Stimulated activated CD8-positive, alpha-beta memory T cell treated with anti-CD3 and anti-CD28 coated beads, Interleukin-12 subunit alpha, Interleukin-12 subunit beta, amount 100 ng/mL, for 1 hour (primary cell): ENCODE measurements at places on chromosomes 12 and 14.

DNA sequence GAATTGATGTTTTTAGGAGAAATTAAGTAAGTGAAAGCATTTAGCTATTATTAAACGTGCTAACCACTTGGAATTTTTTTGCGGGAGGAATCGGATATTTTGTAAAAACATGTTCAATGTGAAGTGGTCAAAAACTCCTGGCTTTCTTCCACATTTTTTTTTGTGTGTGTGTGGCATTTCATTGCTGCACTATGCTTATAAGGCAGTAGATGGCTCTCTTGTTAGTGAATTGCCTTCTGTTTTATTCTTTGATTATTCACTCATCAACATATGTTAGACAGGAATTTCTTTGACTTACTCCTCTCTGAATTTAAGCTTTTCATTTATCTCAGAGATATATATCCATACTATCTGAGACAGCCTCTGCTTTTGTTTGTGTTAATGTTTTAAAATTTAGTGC lies 71.3 kb downstream of the DERA start:
- DNase-seq = no peak

DNA sequence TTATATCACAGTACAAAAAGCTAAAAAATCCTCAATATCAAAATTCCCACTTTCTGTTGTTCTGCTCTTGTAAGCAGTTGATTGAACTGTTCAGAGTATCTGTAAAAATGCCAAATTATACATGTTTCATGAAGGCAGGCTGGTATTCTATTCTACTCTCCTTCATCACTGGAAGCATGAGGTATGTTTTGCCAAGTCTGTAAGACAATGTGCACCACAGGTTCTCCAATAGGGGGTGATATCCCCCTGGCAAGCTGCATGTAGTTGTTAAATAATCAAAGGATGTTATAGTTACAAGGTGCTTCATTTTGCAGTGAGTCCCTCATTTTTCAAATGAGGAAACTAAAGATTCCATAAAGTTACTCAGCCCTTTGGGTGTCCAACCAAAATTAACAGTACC lies 15.1 kb upstream of the NEK9 start:
- DNase-seq = no peak

DNA sequence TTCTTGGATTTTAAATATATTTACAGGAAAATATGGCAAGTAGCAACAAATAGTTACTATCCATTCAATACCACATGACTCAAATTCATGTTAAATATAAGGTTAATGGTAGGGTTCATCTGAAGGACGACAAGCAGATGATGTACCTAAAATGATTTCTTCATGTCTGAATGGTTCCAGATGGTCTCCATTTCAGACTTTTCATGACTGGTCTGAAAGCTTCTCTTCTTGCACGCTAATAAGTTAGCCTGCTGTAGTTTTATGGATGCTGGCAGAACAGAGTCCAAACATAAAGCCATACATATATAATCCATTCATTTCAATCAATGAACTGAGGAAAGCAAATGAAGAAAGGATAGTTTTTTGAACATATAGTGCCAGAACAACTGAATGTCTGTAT lies 257.0 kb upstream of the MGAT4C start:
- no peak for DNase-seq

GRCh38 chr14:87076146-87076545 lies 916.8 kb downstream of the GALC start:
- no peak for DNase-seq

DNA sequence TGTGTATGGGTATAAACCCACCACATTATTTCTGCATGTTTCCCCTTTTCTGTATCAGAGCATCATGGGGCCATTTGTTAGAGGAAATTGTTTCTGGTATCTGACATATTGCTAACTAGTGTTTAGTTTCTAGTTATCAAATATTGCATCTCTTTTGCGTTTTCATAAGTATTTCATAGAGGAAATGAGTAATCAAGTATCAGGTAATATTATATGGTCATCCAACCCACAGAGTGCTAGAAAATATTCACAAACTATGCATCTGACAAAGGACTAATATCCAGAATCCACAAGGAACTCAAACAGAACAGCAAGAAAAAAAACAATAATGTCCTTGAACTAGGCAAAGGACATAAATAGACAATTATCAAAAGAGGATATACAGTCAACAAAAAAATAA lies 258.9 kb upstream of the LRIG3 start:
- no peak for DNase-seq

DNA sequence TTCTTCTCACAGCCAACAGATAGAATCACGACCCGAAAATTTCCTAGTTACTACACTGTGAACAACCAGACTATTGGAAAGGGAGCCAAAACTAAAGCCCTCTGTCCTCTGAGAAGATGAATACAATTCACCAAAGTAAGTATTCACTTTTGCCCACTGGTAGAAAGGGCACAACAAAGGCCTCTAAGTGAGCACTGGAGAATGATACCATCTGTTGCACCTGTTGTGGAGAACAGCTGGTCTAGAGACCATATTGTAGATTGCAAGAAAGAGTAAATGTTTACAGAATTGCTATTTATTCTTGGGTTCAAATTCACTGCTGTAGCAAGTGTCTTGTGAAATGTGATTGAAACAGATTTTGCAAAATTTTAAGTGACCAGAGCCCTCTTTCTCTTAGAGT lies 46.9 kb upstream of the ANO6 start:
- DNase-seq = no peak

DNA sequence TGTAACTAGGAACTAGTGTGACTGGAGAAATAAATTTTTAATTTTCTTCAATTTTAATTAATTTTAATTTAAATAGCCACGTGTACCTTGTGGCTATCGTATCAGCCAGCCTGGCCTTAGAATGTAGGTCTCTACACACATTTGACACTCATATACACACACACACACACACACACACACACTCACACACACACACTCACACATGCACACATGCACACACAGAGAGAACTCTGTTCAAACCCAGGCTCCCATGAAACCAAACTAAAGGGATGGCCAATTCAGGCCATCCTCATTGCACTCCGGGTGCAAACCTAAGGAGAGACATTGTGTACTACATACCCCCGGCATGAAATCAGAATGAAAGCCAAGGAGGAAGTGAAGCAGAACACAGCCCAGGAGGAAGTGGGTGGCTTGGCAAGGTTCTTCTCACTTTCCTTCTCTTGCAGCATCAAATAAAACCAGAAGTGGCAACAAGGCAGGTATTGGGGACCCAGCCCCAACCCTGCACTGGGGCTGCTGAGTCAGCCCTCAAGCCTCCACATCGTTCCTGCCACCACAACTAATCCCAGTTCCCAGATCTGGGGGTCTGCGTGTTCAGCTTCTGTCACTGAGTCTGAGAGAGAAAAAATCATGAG lies 26.2 kb upstream of the CHPT1 start:
- no peak for DNase-seq

- no peak for DNase-seq
Measured at GRCh38 chr12:2792671-2793500, 1.9 kb upstream of the FKBP4 start.

DNA sequence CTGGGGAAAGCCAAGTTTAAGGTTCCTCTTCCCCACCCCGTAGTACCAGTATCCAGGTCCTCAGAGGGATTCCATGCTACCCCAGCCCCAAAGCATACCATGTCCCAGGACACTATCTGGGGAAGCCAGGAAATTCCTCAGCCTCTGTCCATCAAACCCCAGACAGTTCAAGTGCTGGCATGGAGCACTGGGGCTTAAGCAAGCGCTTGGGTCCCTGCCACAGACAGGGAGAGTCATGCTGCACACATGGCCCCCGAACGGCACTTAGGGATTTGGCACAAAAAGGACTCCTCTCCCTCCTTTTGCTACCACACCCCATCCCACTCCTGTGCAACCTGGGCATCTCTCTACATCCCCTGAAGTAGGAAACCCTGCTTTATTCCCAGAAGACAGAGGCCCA lies 21.8 kb downstream of the ADCY6 start:
- DNase-seq = no peak

DNA sequence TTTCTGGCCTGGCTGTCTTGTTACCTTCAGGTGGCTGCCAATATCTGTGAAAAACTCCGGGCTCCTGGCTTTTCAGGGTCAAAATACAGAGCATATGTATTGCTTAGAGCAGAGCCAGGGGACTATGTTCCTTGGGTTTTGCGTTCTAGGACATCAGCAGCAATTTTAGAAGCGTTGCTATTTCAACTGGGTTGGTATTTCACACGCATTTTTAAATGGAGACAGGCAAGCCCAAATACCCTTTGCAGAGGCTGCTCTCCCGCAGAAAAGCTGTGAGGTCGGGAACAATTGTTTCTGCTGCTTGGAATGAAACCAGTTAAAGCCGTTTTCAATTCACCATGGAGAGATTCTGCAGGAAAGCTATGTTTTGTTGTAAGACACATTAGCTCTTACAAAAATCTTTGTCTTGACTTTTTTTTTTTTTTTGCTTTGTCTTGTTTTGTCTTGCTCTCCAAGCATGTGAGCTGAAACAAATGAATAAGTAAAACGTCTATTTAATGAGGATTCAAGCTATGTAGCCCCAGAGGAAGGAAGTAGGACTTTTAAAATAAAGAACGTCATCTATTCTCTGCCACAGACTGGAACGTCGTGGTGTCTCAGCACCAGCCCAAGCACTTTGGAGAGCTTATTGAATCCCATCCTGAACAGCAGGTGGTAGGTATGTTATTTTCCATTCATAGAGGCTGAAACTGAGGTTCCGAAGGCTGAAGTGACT lies 181.0 kb upstream of the TBX3 start:
- DNase-seq = no peak

DNA sequence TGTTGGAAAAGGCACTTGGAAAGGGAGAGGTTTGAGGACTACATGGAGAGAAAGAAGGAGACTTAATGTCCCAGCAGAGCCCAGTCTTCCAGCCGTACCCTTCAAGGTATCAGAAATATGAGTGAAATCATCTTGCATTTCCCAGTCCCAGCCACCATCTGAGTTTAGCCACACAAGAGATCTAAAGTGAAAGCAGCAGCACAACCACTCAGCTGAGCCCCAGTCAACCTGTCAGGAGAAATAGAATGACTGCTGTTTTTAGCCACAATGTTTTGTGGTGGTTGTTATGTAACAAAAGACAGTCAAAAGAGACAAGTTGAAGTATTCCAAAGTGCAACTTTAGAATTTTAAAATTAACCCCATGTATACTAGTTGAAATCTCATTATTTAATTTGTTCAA lies 28.0 kb downstream of the DERA start:
- no peak for DNase-seq

DNA sequence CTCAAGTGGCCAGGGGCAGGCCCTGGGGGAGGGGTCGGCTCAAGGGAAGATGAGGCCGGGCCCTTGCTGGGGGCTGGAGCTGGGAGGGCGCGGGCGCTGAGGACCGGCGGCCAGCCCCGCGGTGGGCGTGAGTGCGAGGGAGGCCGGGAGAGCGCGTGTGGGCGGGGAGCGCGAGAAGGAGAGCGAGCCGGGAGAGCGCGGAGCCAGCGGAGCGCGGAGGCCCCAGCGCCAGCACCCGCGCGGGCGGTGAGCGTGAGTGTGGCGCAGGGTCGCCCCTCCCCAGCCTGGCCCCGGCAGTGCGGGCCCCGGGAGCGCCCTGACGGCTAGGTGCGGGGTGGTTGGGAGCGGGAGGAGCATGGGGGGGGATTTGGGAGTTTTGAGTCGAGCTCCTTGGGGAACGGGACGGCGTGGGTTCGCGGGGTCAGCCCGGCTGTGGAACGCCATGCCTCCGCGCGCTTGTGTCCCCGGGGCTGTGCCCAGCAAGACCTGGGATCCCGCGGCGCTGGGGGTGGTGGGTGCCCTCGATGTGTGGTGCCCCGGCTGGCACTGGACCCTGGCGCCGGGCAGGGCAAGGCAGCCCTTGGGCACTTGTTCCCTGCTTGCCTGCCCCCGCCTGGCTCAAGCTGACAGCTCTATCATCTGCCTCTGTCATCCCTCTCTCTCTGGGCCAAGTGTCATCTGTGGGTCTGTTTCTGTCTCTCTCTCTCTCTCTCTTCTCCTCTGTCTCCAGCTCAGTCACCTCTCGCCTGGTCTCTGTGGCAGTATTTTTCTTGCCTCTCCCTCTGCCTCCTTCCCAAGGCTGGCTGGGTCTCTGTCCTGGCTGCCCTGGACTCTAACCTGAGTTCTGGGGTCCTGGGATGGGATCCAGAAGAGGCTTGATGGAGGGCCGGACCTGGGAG lies at the start of gene LBHD2:
Gene LBHD2 (plus strand): TSS at position 190 of the 899 bp plus-strand sequence. CDS start 1,803 bp downstream, outside the sequence.
- no peak for DNase-seq
